ENCODE measurements at places on chromosomes 7 and 10.

GRCh38 chr10:78626471-78626870, 442.3 kb upstream of the ZMIZ1 start:
- no peak for DNase-seq

DNA sequence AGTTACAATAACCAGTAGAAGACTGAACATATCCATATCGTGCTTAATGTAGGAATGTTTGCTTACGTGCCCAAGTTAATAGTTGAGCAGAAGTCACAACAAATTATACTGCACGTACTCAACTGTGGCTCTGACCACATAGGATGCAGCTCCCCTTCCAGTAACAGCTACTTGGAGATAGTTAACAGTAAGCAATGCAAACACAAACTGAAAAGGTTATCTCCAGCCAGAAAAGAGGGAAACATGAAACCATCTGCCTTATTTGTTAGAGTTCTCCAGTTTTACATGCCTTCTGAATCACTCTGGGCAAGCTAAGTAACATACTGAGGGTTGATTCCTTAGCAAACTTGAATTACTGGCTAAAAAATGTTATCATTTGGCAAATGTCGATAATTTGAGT, 9.8 kb downstream of the DHX32 start:
- DNase-seq, result no peak

GRCh38 chr10:69475433-69475830, 24.2 kb downstream of the TSPAN15 start:
- DNase-seq, result no peak

DNA sequence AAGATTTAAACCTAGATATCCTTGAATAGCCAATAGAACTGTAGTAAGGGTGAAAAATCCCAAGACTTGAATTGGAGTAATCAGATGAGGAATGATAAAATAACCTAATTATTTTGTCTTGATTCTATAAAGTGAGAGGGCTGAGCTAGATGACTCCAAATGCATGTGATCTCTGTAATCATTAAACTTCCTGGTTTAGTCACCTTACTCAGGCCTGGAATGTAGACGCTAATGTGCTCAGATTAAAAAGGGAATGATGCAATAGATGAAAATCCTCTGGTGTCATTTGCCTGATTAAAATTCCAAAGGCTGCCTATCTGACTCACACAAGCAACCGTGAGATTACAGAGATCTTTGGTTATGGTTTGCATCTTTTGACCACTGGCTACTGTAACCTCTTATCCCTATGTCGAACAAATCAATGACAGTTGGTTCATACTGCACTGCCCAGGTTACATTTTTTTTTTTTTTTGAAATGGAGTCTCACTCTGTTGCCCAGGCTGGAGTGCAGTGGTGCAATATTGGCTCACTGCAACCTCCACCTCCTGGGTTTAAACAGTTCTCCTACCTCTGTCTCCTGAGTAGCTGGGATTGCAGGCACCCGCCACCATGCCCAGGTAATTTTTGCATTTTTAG, 2.9 kb upstream of the HKDC1 start:
- DNase-seq, result no peak

GRCh38 chr7:2719007-2719406, 31.0 kb downstream of the AMZ1 start:
- DNase-seq, result no peak
